ENCODE measurements at places on chromosomes 1 and 21.

DNA sequence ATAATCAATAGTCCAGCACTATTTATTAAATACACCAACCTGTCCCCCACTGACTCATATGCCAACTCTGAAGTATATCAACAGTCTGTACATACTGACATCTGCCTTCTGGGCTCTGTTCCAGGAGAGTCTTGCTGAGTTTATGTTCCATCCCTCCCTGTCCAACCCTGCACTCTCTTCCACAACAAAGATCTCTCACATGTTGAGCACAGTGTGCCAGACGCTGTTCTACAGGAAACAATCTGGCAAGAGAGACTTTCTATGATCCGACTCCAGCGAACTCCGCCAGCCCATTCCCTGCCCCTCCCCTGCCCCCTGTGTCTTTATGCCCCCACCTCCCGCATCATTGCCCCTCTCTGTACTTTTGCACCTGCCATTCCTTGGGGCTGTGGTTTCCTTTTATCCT lies 3.4 kb downstream of the LACTBL1 start:
- DNase-seq: no peak

DNA sequence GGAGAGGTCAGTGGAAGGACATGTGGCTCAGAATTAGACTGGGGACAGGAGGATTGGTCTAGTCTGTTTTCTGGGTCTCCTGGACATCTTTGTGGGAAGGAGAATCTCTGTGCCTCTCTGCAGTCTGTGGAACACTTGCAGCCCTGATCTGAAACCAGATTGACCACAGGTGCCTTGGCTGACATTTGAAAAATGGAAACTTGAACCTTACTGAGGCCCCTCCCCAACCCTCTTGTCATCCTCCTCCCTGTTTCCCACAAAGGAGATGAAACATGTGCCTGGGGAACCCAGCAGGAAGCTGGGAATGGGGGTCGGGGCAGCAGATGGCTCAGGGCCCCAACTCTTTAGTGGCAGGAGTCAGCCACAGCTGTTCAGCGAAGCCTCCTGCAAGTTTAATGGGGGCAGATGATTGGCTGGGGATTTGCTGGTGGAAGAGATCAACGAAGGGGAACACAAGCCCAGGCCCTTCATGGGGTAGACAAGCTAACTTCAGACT lies 18.1 kb downstream of the VASH2 start:
- no peak for DNase-seq

DNA sequence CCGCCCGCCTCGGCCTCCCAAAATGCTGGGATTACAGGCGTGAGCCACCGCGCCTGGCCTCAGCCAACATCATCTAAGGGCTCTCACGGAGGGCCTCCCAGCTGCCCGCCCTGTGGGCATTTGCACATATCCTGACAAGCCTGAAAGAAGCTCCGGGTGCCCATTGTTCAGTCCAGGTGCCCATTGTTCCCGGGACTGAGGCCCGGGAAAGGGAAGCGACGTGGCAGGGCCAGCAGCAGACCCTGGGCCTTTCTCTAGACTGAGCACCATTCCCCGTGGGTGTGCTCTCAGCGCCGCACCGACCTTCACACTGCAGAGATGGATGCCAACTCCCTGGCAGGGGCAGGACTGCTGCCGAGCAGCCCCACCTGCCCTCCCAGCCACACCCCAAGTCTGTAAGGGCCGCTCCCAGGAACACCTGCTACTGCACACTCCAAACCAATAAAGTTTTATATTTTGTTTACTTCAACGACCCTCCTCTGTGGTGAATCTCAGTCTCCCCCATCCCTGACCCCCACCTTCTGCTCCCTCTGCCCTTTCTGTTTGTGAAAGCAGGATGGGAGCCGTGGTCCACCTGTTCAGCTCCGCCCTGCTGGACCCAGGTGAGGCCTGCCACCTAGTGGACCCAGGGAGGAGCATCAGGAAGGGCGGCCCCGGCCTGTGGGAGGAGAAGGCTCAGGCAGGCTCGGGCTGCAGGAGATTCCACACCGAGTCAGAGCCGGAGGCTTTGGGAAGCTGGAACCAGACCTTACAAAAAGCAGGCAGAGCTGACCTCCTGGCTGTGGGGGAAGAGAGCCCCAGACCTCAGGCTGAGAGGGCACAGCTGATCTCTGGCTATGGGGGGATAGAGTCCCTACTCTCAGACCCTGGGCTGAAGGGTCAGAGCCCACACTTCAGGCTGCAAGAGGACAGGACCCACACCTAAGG lies 1.1 kb upstream of the TMEM82 start:
- DNase-seq: peak; percentile 84

DNA sequence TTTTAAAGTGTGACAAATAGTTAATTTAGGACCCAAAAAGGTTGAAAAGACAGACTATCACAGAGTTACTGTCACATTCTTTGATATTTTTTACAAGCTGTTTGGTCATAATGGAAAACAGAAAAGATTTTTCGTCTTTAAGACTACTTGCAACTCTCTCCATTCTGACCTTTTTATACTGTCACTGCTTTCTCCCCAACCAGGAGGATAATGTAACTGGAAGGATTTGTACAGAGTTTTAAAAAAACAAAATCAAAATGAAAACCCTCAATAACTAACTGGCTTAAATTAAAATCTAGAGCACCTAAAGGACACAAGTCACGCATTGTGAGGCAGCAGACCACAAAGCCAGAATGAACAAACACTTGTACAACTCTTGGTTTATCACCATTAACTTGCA lies 257.7 kb downstream of the FAF1 start:
- DNase-seq: no peak

- no peak for DNase-seq
These were observed 107.5 kb downstream of the SLC44A5 start for GRCh38 chr1:75503221-75503974.

All from HEK293T (cell line).